ENCODE measurements at places on chromosomes 3 and 15.
A peak's percentile ranks its signal among the peaks of the same experiment; 100 is the strongest.

- DNase-seq = no peak
Measured at GRCh38 chr3:133573629-133574194, at the start of gene CDV3. Gene CDV3 (plus strand): TSS chr3:133573686. CDS start chr3:133574045, 359 bp downstream.

DNA sequence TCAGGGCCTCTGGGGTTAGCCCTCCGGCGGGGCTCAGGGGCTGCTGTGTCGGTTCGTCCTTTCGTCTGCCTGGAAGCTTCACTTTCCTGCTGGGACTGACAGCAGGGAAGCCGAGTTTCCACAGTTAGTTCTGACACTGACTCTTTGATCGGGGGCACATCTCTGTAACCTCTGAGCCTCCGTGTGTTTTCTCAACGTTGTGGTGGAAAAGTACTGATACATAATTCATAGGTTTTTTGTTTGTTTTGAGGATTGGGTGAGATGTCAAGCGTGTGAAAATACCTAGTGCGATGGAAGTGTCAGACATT lies 481 bp downstream of the AP4E1 start:
- no peak for DNase-seq

DNA sequence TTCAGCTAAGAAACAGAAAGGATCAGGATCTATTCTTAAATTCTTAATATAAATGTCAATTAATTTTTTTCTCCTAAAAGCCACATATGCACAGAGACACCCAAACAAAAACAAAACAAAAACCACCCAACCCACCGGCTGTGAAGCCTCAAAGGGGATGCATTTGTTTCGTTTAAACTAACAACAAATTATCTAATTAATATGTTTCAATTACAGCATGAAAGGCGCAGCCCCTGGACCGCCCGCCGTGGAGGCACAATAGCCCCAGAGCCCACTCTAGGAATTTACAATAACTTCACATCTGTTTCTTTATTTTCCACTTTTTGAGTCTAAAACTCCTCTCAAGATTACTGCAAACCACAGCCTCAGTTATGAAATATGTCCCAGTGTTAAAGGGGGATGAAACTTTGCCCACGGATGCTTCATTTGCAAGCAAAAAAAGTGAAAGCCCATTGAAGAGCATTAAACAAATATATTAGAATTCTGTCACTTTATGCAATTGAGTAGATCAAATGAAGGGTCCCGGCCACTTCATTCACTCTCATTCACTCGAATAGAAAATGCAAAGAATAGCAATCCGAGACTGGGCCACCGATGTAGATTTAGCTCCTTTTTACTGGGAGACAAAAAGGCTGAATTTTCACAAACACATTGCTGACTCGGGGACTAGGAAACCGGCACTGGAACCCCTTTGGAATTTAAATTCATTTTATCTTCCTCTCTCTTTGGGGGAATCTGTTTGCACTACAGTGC lies 6.0 kb downstream of the FOXB1 start:
- no peak for DNase-seq

DNA sequence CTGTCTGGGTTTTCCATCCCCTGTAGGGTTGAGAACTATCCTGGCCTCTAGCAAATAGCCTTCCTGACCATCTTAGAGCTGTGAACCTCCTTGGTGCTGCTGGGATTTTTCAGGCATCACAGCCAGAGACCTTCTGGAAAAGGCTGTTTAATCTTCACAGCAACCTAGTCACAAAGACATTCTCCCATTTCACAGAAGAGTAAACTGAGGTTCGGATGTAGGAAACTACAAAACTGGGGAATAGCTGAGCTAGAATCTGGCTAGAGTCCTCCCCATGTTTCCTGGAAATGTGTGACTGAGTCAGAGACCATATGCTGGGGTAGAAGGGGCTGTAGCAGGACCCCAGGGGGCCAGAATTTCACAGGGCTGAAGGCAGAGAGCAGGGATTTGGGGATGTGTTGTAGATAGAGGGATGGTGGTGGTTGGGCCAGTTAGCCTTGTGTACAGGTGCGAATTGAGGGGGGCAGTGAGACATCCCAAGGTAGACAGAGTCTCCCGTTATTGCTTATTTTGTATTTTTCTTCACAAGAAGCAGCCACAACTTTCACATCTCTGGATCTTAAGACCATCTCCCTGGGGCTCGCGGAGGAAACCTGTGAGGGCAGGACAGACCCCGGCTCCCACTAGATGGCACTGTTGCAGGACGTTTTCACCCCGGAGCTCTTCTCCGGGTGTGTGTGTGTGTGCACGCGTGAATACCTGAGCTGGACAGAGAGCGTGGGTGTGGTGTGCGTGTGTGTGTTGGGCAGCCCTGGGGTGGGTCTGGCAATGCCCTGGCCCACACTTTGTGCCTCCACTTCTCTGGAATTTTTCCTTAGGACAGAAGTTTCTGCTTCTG lies 66.9 kb upstream of the PRR23C start:
- peak; percentile 55 for DNase-seq

GRCh38 chr3:186754871-186755270 lies 28.5 kb upstream of the EIF4A2 start:
- DNase-seq = no peak

DNA sequence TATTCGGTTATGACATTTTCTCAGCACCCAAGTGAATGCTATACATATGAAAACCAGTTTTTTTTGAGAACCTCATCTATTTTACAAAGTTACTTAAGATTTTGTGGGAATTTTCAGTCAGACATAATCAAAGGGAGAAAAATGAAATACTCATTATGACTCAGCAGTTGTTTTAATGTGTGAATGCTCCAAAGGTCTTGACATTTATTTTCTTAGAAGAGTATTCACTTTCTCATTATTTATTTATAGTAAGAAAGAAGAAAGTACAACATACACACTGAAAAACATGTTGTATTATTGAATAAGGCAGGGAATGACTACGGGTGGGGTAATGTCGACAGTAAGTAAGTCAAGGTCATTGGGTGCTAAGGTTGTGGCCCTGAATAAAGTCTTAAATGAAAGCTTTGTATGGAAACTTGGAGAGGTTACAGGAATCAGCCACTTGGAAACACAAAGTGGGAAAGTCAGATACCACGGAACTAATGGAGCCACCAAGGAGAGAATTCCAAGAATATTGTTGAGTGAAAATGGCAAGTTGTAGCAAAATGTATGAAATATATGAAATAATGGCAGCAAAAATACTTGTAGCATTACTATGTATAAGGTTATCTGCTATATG lies 844.5 kb downstream of the TBL1XR1 start:
- no peak for DNase-seq

DNA sequence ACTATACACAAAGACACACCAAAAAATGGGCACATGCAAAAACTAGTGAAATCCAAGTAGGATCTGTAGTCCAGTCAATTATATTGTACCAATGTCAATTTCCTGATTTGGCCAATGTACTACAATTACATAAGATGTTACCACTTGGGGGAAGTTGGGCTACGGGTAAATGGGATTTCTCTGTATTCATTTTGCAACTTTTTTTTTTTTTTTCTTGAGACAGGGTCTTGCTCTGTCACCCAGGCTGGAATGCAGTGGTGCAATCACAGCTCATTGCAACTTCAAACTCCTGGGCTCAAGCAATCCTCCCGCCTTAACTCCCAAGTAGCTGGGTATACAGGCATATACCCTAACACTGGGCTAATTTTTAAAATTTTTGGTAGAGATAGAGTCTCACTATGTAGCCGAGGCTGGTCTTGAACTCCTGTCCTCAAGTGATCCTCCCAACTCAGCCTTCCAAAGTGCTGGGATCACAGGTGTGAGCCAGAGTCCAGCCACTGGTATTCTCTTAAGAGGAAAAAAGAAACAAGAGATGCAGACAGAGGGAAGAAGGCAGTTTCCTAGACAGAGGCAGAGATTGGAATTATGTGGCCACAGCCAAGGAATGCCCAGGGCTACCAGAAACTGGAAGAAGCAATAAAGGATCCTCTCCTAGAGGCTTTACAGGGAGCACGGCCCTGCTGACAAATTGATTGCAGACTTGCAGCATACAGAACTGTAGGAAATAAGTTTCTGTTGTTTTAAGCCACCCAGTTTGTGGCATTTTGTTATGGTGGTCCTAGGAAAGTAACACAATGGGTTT lies 33.3 kb downstream of the TFDP2 start:
- no peak for DNase-seq

DNA sequence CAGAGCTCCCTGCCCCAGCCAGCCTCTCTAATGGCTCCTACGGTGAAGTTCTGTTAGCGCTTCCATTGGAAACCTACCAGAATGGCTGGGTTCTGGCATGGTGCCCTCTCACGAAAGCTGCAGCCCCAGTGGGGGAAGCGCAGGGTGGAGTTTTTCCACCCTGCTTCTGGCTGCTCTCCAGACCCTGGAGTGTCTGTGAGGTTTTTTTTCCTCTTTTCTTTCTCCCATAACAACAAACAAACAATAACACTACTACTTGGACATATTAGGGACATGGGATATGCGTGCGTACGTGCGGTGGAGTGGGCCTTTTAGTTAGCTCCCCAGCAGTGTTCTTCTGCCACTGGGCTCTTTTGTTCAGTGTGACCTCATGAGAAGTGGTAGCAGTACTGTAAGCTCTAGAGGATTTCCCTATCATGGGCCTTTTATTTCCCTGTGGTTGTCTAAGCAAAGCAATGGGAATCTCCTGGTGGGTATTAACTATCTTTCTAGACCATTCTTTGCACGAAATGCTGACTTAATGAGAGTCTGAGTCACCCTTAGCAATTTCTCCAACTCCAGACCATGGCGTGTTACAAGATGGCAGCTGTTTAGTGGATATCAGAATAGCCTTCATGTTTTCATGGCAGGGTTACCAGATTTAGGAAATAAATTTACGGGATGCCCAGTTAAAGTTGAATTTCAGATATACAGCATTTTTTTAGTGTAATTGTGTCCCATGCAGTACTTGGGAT lies 161.9 kb downstream of the FNDC3B start:
- DNase-seq = peak; percentile 93

All from brain microvascular endothelial cell (primary cell).